ENCODE measurements at places on chromosomes 11 and 22. TPM values are rescaled to one million over a fixed set of nuclear protein-coding genes. Genes with fewer than 3 reads are reported as not detected.

Gene C22orf31
- not detected for total RNA-seq

Gene MS4A12
- total RNA-seq: not detected

Gene RIMBP3B
- total RNA-seq: 0.11 TPM

DNA sequence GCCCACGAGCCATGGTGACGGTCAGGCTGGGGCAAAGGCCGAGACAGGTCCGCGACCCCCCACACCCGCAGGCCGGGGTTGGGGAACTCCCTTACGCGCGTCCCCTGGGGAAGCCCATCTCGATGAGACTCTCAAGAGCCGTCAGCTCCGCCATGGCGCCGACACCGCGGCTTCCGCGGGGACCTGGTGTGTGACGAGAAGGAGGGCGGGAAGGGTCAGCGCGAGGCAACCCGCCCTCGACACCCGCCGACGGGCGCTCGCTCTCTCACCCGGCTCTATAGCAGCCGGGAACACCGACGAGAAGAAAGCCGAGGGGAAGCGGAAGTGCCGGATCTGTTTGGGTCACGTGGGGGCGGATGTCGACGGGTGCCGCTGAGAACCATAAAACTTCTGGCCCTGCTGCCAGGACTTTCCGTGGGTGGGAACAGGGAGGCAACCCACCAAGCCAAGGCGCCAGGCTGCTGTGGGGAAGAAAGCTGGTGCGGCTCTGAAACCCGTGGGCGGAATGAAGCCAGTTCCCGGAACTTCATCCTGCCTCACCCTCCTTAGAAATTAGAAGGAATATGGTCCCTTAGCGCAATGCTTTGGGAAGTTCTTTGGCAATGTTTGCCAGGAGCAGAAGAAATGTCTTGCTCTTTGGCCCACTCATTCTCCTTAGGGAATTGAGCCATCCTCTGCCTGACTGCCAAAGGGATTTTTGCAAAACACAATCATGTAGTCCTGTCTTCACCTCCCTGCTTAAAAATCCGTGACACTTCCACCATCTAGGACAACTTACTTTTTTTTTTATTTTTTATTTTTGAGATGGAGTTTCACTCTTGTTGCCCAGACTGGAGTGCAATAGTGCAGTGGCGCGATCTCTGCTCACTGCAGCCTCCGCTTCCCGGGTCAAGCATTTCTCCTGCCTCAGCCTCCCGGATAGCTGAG is at the start of gene UBXN1:
Gene UBXN1, minus strand, starts transcription at position 304 of the 927 bp plus-strand sequence. Its CDS starts 150 bp downstream, at position 154.
- no peaks in the 10 kb centered on the region for H3K27me3 ChIP-seq
- peak within 1 kb of the TSS; percentile 97 for H3K27ac ChIP-seq
- peaks cover 33% of the 10 kb centered on the region for H3K36me3 ChIP-seq
- peak; percentile 69 for DNase-seq

GRCh38 chr11:36409152-36409816 is 100.8 kb downstream of the TRAF6 start:
- H3K4me3 ChIP-seq: peak overlapping the region; percentile 1
- H3K27ac ChIP-seq: peak overlapping the region; percentile 34
- no peaks in the 10 kb centered on the region for H3K27me3 ChIP-seq
- H3K4me1 ChIP-seq: peaks cover 50% of the 10 kb centered on the region
- H3K36me3 ChIP-seq: no peaks in the 10 kb centered on the region

GRCh38 chr11:117832511-117832910 is 8.0 kb upstream of the FXYD2 start:
- peaks cover 42% of the 10 kb centered on the region for H3K4me1 ChIP-seq
- H3K27me3 ChIP-seq: no peaks in the 10 kb centered on the region
- H3K36me3 ChIP-seq: no peaks in the 10 kb centered on the region
- no peak overlapping the region for H3K4me3 ChIP-seq
- no peak for DNase-seq

DNA sequence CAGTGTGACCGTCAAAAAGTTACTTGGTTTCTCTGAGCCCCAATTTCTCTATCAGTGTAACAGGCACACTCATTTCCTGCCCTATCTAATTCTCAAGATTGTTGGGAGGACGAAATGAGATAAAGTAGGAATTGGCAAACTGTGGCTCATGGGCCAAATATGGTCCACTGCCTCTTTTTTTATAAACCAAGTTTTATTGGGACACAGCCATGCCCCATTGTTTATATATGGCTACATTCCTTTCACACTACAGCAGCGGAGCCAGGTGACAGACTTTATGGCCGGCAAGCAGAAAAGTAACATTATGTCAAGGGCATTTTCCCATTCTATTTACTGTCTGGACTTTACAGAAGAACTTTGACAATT is 116.7 kb upstream of the TIMP3 start:
- H3K4me3 ChIP-seq: no peak overlapping the region
- no peaks in the 10 kb centered on the region for H3K4me1 ChIP-seq
- no peak overlapping the region for H3K27ac ChIP-seq

- no peak overlapping the region for H3K4me3 ChIP-seq
- no peaks in the 10 kb centered on the region for H3K27me3 ChIP-seq
- no peak for DNase-seq
- no peak overlapping the region for H3K27ac ChIP-seq
- no peaks in the 10 kb centered on the region for H3K4me1 ChIP-seq
These were observed 35.5 kb upstream of the TTC12 start for GRCh38 chr11:113278925-113279324.

GRCh38 chr22:35126993-35127392 is 61.0 kb downstream of the ISX start:
- no peak overlapping the region for H3K4me3 ChIP-seq
- no peak overlapping the region for H3K27ac ChIP-seq
- no peaks in the 10 kb centered on the region for H3K4me1 ChIP-seq
- peaks cover 7% of the 10 kb centered on the region for H3K27me3 ChIP-seq
- no peak for DNase-seq
- H3K36me3 ChIP-seq: no peaks in the 10 kb centered on the region

DNA sequence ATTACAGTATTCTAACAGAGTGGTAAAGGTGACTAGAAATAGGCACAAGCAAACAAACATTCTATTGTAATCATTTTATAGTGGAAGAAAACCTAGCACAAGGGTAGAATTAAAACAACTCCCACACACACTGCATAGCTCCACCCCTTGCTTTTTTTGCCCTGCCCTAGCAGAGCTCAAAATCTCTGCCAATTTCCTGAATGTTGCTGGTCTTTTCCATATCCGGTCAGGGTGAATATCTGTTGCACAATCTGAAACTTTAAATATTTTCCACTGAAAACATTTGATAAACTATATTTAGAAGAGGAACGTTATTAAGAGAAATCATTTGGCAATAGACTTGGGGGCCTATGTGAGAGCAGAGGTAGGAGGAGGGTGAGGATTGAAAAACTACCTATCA is 2.7 kb downstream of the SPA17 start:
- H3K27ac ChIP-seq: no peak overlapping the region
- peaks cover 19% of the 10 kb centered on the region for H3K4me1 ChIP-seq
- no peak overlapping the region for H3K4me3 ChIP-seq
- DNase-seq: no peak

GRCh38 chr22:45703758-45704157 is 32.1 kb downstream of the ATXN10 start:
- H3K4me1 ChIP-seq: no peaks in the 10 kb centered on the region
- no peak for DNase-seq
- no peak overlapping the region for H3K27ac ChIP-seq
- no peak overlapping the region for H3K4me3 ChIP-seq
- H3K36me3 ChIP-seq: peaks cover 66% of the 10 kb centered on the region

Gene FGF19
- total RNA-seq: not detected

DNA sequence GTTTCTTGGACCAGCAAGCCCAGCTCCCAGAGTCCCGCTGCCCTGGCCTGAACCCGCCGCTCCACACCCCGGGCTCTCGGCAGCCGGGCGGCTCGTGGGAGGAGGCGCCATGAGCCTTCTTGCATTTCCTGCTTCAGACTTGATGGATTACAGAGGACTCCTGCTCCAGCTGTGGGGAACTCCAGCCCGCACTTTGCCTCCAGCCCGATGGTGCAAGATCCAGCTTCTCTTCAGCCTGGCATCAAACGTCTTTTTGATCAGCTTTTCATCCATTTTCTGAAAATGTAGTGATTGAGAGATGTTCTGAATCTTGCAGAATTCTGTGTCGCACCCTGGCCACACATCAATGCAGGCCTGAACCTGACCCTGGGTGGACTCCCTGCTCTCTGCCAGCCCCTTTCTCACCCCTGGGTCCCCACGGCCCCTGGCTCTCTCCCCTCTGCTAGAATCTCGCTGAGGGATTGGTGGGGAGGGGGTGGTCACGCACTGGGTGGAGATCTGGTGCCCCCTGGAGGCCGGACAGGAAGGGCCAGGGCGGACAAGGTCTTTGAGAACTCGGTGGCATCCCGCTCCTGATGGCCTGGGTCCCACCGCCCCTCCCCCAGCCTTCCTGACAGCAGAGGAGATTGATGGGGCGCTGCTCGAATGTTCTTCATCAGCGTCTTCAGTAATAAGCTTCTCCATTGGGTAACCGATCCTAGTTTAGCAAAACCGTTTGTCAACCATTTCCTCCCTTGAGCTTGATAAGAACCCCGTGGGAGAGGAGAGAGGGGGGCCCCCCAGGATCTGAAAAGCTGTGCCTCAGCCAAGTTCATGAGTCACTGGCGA is 12.1 kb upstream of the NFAM1 start:
- H3K36me3 ChIP-seq: no peaks in the 10 kb centered on the region
- no peaks in the 10 kb centered on the region for H3K27me3 ChIP-seq
- peak overlapping the region; percentile 78 for H3K27ac ChIP-seq
- H3K4me1 ChIP-seq: peaks cover 24% of the 10 kb centered on the region
- peak; percentile 84 for DNase-seq

GRCh38 chr11:66124564-66124963 is 54.5 kb downstream of the PACS1 start:
- no peaks in the 10 kb centered on the region for H3K27me3 ChIP-seq
- DNase-seq: no peak
- no peak overlapping the region for H3K4me3 ChIP-seq
- H3K4me1 ChIP-seq: peaks cover 48% of the 10 kb centered on the region

- no peak for DNase-seq
- no peak overlapping the region for H3K4me3 ChIP-seq
These were observed 84.7 kb downstream of the YAP1 start for GRCh38 chr11:102194990-102195389.

Gene MN1
- 0.28 TPM for total RNA-seq

Gene CBL
- total RNA-seq: 19.5 TPM

GRCh38 chr11:14148653-14149273 is 186.2 kb downstream of the SPON1 start:
- no peak overlapping the region for H3K27ac ChIP-seq
- H3K27me3 ChIP-seq: no peaks in the 10 kb centered on the region
- H3K4me3 ChIP-seq: no peak overlapping the region
- DNase-seq: no peak
- H3K36me3 ChIP-seq: no peaks in the 10 kb centered on the region

- peaks cover 82% of the 10 kb centered on the region for H3K36me3 ChIP-seq
- no peaks in the 10 kb centered on the region for H3K27me3 ChIP-seq
- H3K27ac ChIP-seq: no peak overlapping the region
- DNase-seq: no peak
- no peaks in the 10 kb centered on the region for H3K4me1 ChIP-seq
These were observed 26.2 kb downstream of the IGHMBP2 start for GRCh38 chr11:68929706-68930570.

- H3K4me1 ChIP-seq: peaks cover 33% of the 10 kb centered on the region
- H3K4me3 ChIP-seq: no peak overlapping the region
- peaks cover 23% of the 10 kb centered on the region for H3K36me3 ChIP-seq
- H3K27ac ChIP-seq: no peak overlapping the region
These were observed 2.0 kb upstream of the UBXN1 start for GRCh38 chr11:62680825-62681240.

GRCh38 chr11:127521413-127521812 is 520.8 kb upstream of the KIRREL3 start:
- no peak for DNase-seq
- H3K4me1 ChIP-seq: no peaks in the 10 kb centered on the region
- H3K27me3 ChIP-seq: no peaks in the 10 kb centered on the region
- no peaks in the 10 kb centered on the region for H3K36me3 ChIP-seq
- H3K4me3 ChIP-seq: no peak overlapping the region

DNA sequence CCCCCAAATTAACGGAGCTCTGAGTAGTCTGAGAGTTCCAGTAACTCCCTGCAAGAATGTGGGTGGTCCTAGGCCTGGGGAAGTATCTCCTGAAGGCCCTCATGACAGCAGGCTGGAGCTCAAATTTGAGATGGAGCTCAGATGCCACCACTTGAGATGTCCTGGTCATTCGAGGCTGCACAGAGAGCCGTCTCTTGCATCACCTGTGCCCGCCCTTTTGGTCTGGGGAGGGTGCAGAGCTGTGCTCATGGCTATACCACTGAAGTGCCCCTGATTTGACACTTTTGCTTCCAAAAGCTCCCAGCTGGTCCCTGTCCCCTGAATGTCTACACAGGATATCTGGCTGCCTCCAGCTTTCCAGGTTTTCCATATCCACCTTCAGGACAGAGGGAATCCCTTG is 214.0 kb upstream of the B3GAT1 start:
- no peaks in the 10 kb centered on the region for H3K36me3 ChIP-seq
- no peaks in the 10 kb centered on the region for H3K4me1 ChIP-seq
- no peak overlapping the region for H3K27ac ChIP-seq
- peaks cover 3% of the 10 kb centered on the region for H3K27me3 ChIP-seq
- H3K4me3 ChIP-seq: no peak overlapping the region

- no peak overlapping the region for H3K27ac ChIP-seq
- peak; percentile 64 for DNase-seq
These were observed 2.2 kb downstream of the RFPL2 start for GRCh38 chr22:32202539-32203180.

Gene OR2AG1
- not detected for total RNA-seq

Gene ADAMTS8
- total RNA-seq: not detected

Gene CD3E
- total RNA-seq: 483 TPM

- H3K27me3 ChIP-seq: no peaks in the 10 kb centered on the region
- DNase-seq: no peak
- H3K4me1 ChIP-seq: no peaks in the 10 kb centered on the region
- H3K27ac ChIP-seq: no peak overlapping the region
- H3K36me3 ChIP-seq: no peaks in the 10 kb centered on the region
- H3K4me3 ChIP-seq: no peak overlapping the region
These were observed 29.2 kb downstream of the SCUBE1 start for GRCh38 chr22:43313890-43314474.

Gene PRR33
- total RNA-seq: not detected

Data from CD4-positive, alpha-beta T cell (primary cell).